ENCODE measurements at places on chromosomes 16 and 17.
A peak's percentile ranks its signal among the peaks of the same experiment; 100 is the strongest.

DNA sequence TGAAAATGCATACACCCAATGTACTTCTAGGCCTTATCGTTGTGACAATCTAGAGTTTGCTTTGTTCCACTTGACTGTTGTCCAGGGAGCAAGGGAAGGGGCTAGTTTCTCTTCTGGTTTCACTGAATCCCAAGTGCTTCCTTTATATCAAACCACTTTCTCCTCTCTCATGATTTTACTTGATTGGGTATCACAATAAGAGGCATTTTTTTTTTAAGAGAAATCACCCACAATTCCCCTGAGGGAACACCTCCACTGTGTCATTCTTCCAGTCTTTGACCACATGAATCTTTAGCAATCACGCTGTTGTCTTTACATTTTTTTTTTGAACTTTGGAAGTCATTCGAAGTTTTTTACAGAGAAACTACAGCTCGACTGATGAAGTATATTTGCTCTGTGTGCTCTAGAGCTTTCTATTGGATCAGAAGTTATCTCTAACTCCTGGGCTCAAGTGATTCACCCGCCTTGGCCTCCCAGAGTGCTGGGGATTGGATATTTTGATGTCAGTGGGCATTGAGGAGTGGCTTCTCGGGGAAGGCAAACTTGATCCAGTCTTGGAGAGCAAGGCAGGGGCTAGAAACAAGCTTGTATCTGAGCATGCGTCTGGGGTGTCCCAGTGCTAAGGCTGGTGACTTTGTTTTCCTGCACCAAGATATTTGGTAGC, 3.0 kb downstream of the CDH1 start:
- DNase-seq = no peak

DNA sequence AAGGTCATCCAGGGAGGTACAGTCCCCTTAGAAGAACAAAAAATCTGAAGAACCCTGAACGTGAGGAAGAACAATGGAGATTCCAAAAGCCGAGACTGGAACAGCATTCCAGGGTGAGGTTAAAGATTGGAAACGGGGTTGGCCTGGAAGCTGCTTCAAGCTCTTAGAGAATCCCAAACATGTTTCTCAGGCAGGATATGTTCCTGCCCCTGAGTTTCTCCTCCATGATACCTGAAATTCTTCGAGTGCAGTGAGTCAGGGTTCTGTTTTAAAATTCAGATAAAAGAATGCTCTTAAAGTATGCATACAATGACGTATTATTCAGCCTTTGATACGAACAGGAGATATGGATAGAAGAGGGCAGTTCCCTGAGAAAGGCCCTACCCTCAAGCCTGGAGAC, 293.1 kb downstream of the HS3ST3B1 start:
- DNase-seq = no peak

- no peak for DNase-seq
Measured at GRCh38 chr17:20823905-20824304, 218.9 kb downstream of the USP22 start.

DNA sequence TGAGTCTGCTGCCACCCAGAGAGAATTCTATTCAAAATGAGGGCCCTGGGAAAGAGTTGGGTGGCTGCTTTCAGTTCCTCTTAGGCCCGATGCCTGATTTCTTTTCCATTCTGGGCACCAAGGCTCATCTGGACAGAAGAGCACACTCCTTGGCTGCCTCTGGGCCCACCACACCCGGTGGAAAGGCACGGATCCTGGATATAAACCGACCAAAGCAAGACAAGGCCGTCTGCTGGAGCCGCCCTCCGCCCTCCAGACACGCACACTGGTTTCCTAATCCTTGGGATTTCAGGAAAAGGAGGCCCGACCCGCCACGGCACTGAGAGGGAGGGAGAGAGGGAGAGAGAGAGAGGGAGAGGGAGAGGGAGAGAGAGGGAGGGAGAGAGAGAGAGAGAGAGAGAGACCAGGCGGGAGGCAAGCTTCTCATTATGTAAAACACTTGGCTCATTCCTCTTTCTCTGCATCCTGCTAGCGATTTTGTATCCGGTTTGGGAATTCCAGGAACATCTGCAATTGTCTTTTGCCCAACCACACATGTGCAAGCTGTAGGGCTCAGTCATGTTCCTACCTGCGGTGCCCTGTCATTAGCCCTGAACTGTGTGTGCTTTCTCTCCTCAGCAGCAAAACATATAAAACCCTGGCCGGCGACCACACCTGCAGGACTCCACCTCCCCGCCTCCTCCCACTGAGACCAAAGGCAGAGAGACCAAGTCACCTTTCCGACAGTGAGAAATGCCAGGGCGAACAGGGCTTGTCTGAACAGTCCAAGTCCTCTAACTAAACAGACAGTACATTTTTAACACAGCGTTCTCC, 347.2 kb downstream of the SOX9 start:
- DNase-seq = peak; percentile 53

- DNase-seq = no peak
Measured at GRCh38 chr16:48008011-48008525, 147.7 kb downstream of the ABCC12 start.

DNA sequence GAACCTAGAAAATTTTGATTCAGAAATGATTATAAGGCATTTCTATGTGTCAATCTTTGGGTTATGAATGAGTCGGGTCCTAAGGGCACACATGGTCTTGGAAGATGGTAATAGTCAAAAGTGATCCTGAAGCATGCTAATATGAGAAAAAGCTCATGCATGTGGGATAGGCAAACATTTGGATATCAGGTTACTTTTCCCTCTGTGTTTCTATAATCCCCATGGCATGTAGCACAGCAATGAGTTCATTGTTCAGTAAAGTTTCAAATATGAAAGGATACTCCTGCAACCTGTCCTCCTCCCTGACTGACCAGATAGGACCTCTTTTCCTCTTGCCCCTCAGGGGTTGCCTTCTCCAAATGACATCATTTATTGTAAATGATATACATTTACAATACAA, 249.9 kb upstream of the MON1B start:
- DNase-seq = no peak

DNA sequence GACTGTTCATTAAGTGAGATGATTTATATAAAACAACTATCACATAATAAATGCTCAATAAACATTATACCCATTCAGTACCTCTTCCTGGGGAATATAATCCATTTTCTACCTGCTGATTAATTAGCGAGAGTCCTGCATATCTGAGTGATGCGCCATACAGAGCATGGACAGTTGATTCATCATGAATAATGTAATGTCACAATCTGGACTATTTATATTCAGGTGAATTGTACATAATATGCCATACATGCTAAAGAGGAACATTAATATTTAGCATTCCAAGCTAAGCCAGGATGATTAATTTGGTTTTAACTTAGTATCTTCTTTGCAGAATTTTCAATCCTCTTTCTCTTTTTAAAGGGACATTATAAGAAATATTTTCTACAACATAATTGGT, 362.0 kb upstream of the XYLT1 start:
- no peak for DNase-seq
